CD4-positive, alpha-beta T cell treated with Interleukin-4 for 1 hour (primary cell): ENCODE measurements at places on chromosomes 5 and 9.

GRCh38 chr9:99013550-99013949 lies 69.8 kb downstream of the COL15A1 start:
- DNase-seq, result peak; percentile 10

GRCh38 chr9:126366366-126367011 lies 39.9 kb downstream of the MVB12B start:
- no peak for DNase-seq

GRCh38 chr5:55510523-55510880 lies 24.3 kb downstream of the PLPP1 start:
- DNase-seq, result no peak

GRCh38 chr5:150999704-151000442 lies 20.5 kb upstream of the GPX3 start:
- DNase-seq, result no peak

GRCh38 chr9:133103987-133104505 lies 17.0 kb downstream of the RALGDS start:
- DNase-seq, result no peak

DNA sequence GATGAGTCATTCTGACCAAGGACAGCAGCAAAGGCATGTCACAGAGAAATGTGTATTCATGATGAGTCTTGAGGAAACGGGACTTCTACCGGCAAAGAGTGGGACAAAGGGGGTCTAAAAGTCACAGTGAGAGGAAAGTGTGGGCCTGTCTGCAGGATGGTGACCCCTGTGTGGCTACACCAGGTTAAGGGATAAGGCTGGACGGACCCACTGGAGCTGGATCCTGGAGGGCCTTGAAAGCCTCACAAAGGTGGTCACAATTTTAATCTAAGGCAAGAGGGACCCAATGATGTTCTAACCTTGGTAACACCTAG lies 176.5 kb downstream of the CDK5RAP2 start:
- no peak for DNase-seq

- DNase-seq, result no peak
Measured at GRCh38 chr9:134830126-134830525, 50.5 kb upstream of the FCN2 start.

DNA sequence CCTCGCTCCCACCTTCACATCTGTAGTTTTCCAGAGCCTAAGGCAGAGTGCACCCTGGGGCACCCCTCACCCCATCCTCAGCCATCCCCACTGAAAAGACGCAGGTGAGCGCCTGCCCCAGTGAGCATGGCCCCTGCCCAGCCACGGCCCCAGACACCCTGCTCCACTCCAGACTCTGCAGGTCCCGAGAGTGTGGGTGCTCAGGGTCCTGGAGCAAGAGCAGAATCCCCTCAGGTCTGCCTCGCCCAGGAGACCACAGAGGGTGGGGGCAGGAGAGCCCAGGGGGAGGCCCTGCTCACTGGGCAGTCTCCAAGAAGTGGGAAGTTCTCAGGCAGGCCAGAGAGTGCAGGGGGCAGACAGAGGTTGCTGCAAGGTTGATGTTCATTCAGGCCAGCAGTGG lies 158.6 kb upstream of the PPP1R26 start:
- no peak for DNase-seq

DNA sequence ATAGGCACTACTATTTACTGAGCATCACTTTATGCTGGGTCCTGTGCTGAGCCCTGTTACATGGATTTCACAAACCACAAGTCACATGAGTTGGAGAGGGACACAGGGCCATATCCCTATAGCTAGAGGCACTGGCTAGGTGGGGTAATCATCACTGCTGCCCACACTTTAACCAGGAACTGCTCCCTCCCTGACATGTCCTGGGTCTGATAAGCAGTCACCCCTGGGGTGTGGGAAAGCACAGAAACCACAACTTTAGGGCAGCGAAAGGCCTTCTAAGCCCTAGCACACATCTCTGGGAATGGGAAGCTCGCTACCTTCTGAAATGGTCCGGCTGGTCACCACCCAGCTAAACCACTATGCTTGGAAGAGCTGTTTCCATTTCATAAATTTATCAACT lies 15.0 kb downstream of the TBC1D2 start:
- no peak for DNase-seq

DNA sequence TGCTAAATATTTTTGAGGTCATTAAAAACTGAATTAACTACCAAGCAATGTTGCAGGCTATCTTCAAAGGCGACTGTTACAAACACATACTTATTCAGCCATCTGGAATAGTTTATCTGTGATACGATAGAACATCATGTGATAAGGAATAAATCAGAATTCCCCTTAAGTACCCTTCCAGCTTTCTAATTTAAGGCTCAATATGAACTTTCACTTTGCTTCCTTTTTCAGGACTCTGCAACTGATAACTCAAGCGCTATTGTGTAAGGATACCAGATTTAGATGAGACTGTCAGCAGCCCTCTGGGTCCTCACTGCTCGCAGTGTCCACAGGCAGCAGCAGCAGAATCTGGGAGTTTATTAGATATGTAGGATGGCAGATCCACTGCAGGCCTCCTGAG lies 416.3 kb downstream of the SPATA31D1 start:
- DNase-seq, result no peak

DNA sequence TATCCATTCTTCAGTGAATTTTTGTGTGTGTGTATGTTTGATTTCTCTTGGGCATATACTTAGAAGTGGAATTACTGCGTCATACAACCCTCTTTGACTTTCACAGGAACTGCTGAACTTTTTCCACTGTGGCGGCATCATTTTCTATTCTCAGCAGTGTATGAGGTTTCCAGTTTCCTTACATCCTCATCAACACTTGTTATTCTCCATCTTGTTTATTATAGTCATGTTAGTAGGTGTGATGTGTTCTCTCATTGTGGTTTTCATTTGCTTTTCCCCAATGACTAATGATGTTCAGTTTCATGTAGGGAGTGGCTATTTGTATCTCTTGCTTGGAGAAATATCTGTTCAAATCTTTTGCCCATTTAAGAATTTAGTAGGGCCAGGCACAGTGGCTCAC lies 2.6 kb downstream of the ZNF79 start:
- peak; percentile 17 for DNase-seq

DNA sequence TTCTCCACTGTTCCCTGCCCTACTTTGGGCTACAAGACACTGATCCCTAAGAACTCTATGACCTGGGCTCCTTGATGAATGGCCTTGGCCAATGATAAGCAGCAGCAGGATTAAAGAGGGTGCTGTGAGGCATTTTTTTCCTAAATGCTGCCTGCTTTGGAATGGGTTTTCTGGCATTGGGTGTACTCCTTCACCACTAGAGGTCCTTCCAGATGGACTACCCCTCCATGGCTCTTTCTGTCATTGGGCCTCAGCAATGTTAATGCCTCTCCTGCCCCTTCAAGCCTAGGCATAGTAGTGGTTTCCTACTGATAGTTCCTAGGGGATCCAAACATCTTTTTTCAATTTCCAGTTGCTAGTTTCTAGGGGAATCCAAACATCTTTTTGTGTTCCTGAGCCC lies 319.3 kb upstream of the RPS23 start:
- DNase-seq, result no peak

DNA sequence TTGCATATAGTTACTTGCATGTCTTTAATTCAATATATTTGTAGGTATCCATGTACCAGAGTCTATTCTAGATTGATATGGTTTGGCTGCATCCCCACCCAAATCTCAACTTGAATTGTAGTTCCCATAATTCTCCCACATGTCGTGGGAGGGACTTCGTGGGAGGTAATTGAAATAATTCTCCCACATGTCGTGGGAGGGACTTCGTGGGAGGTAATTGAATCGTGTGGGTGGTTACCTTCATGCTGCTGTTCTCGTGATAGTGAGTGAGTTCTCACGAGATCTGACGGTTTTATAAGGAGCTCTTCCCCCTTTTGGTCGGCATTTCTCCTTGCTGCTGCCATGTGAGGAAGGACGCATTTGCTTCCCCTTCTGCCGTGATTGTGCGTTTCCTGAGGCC lies 16.5 kb downstream of the FBXL7 start:
- no peak for DNase-seq

DNA sequence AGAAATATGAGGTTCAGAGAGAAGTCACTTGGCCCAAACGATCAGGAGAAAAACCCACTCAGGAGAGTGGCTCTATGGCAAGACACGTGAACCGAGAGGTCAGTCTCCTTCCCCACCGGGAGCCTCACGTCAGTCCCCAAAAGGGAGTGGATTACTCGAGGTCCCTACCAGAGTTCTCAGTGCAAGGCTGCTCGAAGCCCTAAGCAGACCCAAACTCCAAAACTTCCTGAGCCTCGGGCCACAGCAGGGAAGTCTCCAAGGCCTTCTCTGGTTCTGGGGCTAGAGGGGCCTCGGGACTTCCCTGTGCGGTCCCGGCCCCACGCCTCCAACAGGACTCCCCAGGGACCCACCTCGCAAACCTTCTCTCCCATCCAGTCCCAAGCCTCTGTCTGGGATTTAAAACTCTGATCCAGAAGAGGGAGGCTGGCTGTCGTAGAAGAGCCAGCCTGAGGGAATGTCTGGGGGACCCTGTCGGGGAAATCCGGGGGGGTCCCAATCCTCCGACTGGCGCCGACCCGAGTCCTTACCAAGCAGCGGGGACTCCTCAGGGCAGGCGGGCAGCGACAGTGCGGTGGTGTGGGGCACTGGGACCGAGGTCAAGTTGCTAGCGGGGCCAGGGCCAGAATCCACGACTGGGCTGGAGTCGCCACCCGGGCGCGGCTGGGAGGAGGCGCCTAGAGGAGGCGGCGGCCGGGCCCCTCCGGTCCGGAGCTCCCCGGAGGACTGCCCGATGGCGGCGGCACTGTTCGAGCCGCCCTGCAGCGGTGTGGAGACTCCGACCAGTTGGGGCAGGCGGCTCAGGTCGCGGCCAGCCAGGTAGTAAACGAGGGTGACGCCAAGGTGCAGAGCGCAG lies 679 bp downstream of the B4GALT1 start:
- DNase-seq, result no peak

GRCh38 chr5:86320266-86320665 lies 297.5 kb upstream of the COX7C start:
- no peak for DNase-seq

GRCh38 chr5:175696139-175696854 lies 38.4 kb downstream of the HRH2 start:
- peak; percentile 81 for DNase-seq

GRCh38 chr9:129623331-129623730 lies 2.4 kb upstream of the C9orf50 start:
- DNase-seq, result no peak

DNA sequence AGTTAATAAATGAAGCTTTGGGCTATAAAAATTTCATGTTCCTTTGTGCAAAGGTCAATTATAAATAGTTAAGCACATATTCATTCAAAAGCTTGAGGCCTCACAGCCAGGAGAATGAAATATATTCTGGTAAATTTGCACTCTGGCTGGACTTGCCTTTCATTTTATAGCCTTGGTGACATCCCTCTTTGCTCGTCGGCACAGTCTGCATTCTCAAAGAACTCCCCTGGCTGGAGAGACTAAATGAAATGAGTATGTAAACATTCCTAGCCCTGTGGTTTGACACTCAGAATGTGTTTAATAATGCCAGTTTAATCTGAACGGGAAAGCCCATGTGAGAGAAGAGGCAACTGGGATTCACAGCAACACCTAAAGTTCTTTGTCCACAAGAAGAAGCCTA lies 285.6 kb downstream of the BRINP1 start:
- DNase-seq, result no peak

- DNase-seq, result no peak
Measured at GRCh38 chr5:15897656-15898055, 281.9 kb downstream of the MARCHF11 start.

GRCh38 chr5:59559847-59560246 lies 333.7 kb downstream of the PDE4D start:
- no peak for DNase-seq

GRCh38 chr5:137254119-137255090 lies 244.7 kb downstream of the SPOCK1 start:
- DNase-seq, result no peak

- no peak for DNase-seq
Measured at GRCh38 chr9:130912932-130913598, 16.5 kb upstream of the QRFP start.

GRCh38 chr5:53545744-53546143 lies 14.7 kb upstream of the NDUFS4 start:
- no peak for DNase-seq

DNA sequence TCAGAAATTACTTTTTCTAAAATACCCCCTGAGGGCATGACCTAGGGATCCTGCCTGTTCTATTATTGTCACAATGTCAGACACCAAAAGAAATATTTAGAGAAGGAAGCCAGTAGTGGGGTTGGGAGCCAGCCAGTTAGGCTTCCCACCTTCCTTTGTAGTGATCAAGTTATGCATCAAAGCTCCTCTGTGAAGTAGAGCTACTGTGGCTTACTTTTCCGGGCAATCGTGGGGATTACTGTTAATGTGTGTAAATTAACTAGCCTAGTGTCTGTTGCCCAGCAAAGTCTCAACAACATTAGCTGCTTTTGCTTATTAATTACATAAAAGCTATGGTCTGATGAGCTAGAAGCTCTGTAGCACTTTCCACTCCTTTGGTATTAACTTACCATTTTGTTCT lies 109.0 kb upstream of the PCAT7 start:
- no peak for DNase-seq

DNA sequence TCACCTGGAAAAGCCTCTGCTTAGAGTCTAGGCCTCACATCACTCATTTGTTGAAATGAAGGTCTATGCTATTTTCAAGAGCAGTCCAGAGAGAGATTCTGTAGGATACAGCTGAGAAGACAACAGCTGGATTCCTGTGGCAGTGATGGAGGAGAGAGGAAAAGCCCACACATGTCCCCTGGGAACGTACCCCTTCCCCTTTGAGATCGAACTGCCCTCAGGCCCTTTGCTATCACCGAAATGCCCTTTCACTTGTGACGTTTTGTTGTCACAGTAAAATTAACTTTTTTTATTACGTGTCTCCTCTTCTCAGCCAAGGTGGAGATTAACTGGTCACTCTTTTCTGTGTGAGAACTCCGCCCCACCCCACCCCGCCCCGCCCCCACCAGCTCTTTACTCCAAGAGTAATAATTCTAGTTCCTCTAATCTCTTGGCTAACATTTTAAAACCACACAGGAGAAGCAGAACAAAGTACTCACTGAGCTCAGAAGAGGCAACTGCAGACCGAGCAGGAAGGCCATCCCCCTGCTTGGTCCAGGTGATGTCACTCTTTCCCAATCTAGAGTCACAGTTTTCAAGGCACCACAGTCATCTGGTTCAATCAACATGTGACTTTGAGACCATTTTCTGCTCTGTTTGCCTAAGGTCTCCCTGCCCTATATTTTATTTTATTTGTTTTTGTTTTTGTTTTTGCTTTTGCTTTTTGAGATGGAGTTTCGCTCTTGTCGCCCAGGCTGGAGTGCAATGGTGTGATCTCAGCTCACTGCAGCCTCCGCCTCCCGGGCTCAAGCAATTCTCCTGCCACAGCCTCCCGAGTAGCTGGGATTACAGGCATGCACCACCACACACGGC lies 105.6 kb downstream of the SUSD1 start:
- peak; percentile 19 for DNase-seq
